ENCODE measurements at places on chromosomes 3 and 15.

- DNase-seq: no peak
Observed at GRCh38 chr3:14140668-14141067, 15.8 kb downstream of the TMEM43 start.

DNA sequence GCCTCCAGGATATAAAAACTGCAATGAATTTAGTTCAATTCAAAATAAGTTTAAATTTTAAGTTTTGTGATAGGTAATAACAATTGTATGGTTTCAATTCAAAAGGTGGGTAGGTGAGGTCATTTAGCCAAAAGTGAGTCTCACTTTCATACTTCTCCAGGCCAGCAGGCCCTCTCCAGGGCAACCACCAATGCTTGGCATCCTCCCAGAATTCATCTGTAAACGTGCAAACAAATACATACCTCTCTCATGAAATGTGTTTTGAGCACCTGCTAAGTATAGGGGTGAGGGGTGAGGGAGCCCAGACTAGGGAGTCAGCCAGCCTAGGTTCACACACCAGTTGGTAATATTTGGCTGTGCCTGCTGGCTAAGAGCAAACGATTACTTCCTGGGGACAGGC lies 22.0 kb upstream of the RBSN start:
- no peak for DNase-seq

GRCh38 chr3:39025222-39025970 lies 26.3 kb downstream of the SCN11A start:
- no peak for DNase-seq

DNA sequence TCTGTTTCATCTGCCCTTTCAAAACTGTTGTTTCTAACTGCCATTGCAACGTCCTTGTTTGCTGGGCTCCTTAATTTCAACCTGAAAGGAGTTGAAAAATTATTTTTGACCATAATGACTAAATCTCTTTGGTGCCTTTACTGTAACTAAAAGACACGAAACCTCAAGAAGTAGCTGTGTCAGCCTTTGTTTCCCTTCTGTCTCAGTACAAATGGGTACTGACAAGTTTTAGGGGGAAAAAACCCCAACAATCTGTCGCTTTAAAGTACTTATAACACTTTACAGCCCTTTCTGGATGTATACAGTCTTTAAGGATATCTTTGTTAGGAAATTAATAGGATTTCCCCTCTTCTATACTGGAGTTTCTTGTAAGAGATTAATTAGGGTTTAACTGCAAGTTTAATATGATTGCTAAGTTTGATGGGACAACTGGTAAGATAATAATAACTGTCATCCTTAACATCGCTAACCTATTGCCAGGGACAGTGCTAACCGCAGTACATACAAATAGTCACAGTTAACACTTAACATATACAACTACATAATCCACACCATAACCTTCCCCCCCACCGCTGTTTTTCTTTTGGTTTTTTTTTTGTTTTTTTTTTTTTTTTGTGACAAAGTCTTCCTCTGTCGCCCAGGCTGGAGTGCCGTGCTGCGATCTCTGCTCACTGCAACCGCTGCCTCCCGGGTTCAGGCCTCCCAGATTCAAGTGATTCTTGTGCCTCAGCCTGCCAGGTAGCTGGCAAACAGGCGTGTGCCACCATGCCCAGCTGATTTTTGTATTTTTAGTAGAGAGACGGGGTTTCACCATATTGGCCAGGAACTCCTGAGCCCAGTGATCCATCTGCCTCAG lies 1.7 kb downstream of the GXYLT2 start:
- DNase-seq: no peak

DNA sequence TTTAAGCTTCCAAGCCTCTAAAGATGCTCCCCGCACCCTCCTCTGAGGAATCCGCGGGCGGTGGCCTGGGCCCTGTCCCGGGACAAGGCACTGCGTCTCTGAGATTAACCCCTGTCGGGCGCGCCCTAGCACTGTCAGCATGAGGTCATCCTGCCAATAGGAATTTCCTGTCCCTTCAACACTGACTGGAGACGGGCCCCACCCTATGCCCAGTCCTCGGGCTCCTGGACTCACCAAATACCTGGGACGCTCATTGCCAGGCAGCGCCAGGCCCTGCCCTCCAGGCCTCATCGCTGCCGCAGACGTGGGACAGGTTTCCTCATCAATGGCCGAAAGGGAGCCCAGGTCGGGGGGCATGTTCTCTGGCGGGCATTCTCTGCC lies 67.6 kb upstream of the SH3GL3 start:
- DNase-seq: no peak

- no peak for DNase-seq
Observed at GRCh38 chr3:168331756-168332155, 236.0 kb upstream of the GOLIM4 start.

DNA sequence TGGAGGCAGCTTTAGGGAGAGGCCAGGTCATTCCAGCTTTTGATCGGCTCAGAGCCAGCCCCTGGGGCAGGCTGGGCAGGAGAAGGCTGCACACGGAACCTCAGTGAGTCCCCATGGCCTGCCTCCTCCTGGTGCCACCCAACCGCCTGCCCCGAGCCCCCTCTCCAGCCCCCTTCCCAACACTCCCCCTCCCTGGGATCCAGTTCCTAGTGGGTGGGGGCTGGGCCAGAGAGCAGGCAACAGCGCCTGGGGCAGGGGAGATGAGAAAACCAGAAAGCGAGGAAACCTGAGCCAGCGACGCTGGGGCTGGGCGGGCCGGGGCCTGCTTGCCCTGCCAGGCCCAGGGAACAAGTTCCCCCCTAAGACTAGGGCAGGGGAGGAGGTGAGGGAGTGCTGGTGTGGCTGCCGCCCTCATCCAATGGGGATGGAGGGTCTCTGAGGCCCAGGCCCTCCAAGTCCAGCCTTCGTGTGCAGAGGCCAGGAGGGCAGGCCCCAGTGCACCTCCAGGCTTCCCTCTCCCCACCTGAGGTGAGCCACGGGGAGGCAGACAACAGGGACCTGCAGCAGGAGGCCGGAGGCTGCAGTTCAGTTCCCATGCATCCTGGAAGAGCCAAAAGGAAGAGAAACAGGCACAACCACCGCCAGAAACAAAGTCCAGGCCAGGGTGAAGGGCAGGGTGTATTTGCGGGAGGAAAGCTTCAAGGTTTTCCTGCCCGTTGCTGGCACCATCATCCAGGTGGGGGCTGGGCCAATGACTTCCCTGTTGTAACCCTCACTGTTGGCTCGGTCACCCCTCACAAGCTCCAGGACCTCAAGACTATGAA lies 4.0 kb upstream of the SEMA3F start:
- DNase-seq: peak; percentile 82

DNA sequence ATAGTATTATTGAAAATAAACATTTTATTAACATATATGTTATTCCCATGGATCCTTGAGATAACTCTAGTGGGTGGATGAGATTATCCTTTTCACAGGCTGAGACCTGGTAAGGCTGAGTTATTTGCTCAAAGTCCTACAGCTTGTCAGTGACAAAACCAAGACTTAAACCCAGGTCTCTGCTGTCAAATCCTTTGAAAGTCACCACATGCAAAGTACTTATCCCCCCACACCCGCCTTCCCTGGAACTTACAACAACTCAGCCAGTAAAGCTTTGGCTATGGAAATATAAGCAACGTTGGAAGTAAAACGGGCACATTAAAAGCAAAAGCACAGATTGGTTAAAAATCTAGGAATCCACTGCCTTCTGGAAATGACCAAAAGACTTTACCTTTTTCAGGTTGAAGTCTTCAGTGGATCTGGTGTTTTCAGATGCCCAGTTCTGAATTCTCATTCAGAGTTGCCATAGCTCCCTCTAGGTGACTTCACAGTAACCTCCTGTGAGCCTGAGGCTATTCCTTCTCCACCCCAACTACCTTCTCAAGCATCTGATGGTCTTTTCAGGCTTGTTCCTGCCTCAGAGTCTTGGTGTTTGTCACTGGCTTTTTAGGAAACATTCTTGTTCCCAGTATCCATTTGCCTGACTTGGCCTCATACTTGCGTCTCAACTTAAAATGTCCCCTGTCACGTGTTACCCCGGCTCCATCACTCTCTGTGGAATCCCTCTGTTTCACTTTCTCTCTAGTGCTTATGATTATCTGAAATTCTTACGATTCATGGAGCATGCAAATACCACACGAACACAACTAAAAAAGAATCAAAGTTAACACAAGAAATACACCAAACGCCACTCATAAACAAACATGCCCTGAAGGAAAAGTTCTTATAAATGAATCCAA lies 131.2 kb downstream of the MAGI1 start:
- DNase-seq: no peak

DNA sequence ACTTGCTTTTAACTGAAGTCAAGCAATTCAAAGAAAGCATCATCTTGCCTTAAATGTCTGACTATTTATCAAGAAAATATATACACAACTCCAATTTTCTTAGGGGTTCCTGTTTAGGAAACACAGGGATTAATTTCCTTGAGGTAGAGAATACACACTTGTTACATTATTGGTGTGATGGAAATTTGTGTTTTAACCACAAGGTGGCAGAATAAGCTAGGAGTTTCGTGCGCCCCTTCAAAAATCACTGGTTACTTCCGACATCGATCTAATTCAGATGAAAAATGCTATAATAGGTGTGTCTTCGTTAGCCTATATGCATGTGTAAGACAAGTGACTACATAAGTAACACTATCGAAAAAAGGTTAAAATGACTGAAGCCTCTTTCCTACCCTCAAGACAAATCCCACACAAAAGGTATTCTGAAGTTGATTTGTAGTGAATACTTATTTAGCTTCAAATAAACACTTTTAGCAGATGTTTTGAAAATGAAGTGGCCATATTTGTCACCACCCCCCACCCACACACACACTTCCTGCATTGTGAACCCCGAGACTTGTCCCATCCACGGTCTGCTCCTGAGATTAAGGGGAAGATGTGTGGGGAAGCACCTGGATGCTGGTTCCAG lies 246.5 kb downstream of the ROBO1 start:
- DNase-seq: peak; percentile 21

GRCh38 chr15:87777054-87777561 lies 479.4 kb downstream of the NTRK3 start:
- no peak for DNase-seq

- no peak for DNase-seq
Observed at GRCh38 chr15:35062738-35063099, 22.4 kb downstream of the NANOGP8 start.

DNA sequence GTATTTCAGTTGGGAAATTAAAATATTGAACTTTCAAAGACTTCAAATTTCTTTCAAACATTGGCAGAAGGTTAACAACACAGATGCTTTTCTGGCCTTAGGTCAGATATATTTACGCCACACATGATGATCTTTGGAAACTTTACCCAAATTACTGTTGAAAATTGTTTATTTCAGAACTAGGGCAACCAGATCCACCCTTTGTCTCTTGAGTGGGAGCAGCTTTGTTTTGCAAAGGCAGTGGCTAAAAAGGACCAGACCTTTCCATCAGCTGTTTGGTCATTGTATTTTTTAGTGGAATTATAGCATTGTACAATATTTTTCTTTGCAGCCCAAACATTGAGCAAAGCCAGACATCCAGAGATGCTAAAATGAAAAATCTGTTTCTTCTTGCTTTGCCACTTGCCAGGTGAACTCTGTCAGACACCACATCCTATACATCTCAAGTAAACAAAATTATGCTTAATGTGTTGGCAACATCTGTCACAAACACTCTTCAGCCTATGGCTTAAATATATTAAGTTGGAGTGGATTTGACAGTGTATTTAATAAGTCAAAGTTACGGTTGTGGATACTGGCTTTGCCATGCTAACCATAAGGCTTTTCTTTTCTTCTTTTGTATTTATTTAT lies 651.9 kb downstream of the RBMS3 start:
- DNase-seq: no peak

- no peak for DNase-seq
Observed at GRCh38 chr3:68239542-68239941, 585.1 kb upstream of the SUCLG2 start.

DNA sequence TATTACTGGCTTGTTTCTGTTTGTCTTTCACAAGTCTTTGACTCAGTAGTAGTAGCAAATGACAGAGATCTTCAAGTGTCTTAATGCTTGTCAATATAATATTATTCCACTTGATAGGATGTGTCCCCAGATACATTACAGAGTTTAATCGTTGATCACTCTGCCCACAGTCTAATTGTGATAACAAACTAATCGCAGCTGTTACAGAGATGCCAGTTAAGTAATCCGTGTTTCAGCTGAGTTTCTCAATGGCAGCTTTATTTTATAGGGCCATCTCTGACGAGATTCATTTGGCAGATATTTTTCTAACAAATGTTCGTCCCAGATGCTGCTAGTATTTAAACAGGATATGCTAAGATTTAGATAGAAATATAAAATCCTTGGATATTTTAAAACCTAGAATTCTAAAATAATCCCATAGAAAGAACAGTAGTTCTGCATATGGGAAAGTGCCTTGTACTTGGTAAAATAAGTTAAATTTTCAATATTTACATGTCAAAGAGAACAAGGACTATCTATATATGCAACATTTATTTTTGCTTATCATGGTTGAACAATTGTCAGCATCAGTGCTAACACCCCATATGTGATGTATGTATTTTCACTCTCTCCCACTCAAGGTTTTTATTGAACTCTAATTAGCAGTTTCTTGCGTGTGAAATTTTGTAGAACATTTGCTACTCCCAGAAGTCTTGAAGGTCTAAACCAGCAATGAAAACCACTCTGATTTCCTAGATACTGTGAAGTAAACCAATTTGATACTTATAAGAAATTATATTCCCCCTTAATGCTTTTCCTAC lies 185.5 kb downstream of the MBNL1 start:
- DNase-seq: no peak

DNA sequence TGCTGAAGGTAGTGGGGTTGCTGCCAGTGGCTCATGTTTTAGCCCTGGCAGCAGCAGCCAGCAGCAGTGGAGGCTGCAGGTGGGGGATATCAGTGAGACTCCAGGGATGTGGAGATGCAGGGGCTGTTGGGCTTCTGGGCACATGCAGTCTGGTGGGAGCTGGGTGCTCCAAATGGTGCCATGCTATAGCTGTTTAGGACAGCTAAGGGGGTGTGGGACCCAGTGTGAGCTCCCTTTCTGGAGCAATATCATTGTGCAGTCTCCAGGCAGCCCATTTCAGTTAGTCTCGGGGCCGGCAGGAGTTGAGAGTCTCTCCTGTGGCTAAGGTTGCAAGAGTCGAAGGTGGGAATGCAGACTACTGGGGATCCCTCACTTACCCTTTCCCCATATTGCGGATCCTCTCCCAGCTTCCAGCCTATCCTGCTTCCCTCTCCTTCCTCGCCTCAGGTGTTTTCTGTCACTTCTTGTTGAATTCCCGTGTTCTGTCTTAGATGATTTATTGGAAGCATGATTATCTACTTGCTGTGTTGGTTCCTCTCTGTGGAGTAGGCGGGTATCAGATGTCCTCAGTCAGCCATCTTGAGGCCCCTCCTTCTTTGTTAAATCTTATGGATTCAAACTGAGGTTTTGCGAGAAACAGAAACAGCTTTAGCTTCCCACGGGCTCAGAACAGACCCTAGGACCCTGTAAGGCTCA lies 112.0 kb downstream of the FAM43A start:
- DNase-seq: no peak

GRCh38 chr3:47715928-47716327 lies 65.8 kb downstream of the SMARCC1 start:
- DNase-seq: no peak

DNA sequence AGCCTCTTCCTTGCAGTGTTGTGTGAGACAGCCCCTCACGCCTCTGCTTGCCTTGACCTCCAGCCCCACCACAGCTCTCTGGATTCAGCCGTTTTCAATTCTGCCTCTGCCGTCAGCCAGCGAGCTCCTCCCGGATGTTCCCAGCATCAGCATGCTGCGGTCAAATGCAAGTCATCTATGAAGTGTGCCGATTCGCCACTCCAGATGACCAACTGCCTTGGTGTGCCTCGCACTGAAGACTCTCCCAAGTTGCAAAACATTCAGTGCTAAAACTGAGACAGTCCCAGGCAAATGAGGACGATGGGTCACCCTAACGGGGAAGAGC lies 30.6 kb upstream of the RASA2 start:
- no peak for DNase-seq

- peak; percentile 93 for DNase-seq
Observed at GRCh38 chr15:78108300-78109084, 16.1 kb downstream of the SH2D7 start.

- peak; percentile 11 for DNase-seq
Observed at GRCh38 chr3:157671656-157672055, 168.4 kb upstream of the VEPH1 start.
